Epithelial cell of proximal tubule (primary cell): ENCODE measurements at places on chromosomes 2 and 18.

DNA sequence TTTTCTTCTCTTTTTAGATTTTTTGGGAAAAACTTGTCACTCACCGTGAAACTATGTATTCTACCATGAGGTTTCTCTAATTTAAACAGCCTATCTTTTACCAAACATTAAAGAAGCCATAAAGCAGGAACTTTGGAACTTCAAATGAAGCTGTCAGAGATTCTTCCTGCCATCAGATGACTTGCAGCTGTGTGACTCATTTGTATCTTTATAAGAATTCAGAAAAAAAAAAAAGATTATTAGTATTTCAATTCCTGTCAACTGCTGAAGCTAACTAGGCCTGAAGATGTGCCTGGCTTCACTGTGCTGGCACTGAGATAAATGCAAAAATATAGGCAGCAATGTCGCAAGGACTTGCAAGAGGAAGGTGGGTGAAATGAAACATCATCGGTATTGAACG is 1399.1 kb upstream of the PIK3C3 start:
- no peak for DNase-seq

GRCh38 chr2:60302377-60303126 is 250.9 kb downstream of the BCL11A start:
- no peak for DNase-seq

- no peak for DNase-seq
Measured at GRCh38 chr2:141341444-141341843, 789.4 kb downstream of the LRP1B start.

- DNase-seq = no peak
Measured at GRCh38 chr2:37529830-37530415, 141.5 kb downstream of the CDC42EP3 start.

GRCh38 chr18:23918395-23919032 is 96.0 kb upstream of the TTC39C start:
- DNase-seq = no peak
